ENCODE measurements at places on chromosomes 7 and 10. TPM values are rescaled to one million over a fixed set of nuclear protein-coding genes. Genes with fewer than 3 reads are reported as not detected.

WNT16 gene
- 0.33 TPM for polyA plus RNA-seq

- no peak for DNase-seq
These were observed 161.5 kb upstream of the AGR3 start for GRCh38 chr7:17043012-17043877.

GRCh38 chr10:120607016-120607709 is 150.1 kb downstream of the PLPP4 start:
- no peak for DNase-seq

DNA sequence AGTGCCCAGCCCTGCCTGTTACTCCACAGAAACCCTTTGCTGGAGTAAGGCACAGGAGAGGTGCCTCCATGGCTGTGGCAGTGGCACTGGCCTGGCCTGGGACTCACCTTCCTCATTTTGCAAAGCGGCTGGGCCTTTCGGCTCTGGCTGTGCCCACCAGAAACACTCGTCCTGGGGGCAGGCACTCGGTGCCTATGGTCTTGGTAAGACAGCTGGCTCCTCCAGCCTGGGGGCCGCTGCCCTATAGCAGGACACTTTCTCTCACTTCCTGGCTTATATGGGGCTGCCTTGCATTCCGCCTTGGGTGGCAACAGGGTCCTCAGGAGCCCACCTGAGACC is 13.2 kb downstream of the ZMIZ1 start:
- no peak for DNase-seq

DNA sequence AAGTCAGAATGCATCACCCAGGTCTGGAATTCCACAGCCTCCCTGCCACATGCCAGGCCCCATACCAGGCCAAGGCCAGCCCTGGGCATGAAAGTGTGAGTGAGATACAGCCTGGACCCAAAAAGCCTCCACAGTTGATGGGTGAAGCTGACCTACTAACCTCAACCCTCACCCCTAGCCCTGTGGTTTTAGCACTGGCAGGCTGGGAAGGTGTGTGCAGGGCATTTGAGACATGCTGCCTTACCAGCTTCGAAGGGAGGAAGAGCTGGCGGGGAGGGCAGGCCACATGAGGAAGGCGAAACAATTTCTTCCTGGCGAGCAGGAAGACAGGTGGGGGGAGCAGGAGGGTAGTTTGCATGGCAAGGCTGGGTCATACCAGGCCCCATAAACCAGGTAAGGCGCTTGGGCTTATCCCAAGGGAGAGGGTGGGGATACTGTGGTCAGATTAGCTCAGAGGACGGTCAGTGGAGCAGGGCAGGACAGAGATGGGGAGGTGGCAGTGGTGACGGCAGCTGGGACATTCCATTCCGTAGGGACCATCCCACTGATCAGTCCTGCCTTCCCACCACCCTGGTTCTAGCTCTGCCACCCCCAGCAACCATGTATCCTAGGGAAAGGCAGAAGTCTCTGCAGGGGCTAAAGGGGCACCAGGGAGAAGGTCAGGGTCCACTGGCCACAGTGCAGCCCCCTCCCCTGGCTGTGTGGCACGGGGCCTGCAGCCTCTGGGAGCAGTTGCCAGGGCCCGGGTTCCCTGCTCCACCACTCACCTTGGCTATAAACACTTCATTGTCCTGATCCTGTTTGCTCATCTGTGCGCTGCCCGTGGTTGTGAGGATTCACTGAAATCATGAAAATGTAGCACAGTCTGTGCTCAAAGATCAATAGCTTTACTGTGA is 155.8 kb downstream of the NRF1 start:
- DNase-seq, result no peak
